ENCODE measurements at places on chromosomes 4 and X. TPM values are rescaled to one million over a fixed set of nuclear protein-coding genes. Genes with fewer than 3 reads are reported as not detected.

- no peak for DNase-seq
- H3K27me3 ChIP-seq, result no peaks in the 10 kb centered on the region
- H3K4me1 ChIP-seq, result no peaks in the 10 kb centered on the region
- H3K4me3 ChIP-seq, result no peak overlapping the region
Observed at GRCh38 chrX:118644378-118644777, 83.0 kb upstream of the IL13RA1 start.

The RTL5 gene
- total RNA-seq, result 25.4 TPM

GRCh38 chrX:39195156-39195555 lies 393.9 kb downstream of the MID1IP1 start:
- no peaks in the 10 kb centered on the region for H3K36me3 ChIP-seq
- no peaks in the 10 kb centered on the region for H3K27me3 ChIP-seq
- DNase-seq, result no peak
- H3K27ac ChIP-seq, result no peak overlapping the region

The SHISA3 gene
- total RNA-seq, result 0.81 TPM

The CFI gene
- total RNA-seq, result 24.5 TPM

- H3K27me3 ChIP-seq, result no peaks in the 10 kb centered on the region
- no peak overlapping the region for H3K27ac ChIP-seq
- no peaks in the 10 kb centered on the region for H3K36me3 ChIP-seq
- peak; percentile 28 for DNase-seq
- no peak overlapping the region for H3K4me3 ChIP-seq
Observed at GRCh38 chrX:111447298-111447697, 35.3 kb upstream of the DCX start.

The MSX1 gene
- total RNA-seq, result 0.99 TPM

The NDST3 gene
- 0.50 TPM for total RNA-seq

GRCh38 chr4:10086506-10087120 lies 30.0 kb downstream of the WDR1 start:
- H3K36me3 ChIP-seq, result no peaks in the 10 kb centered on the region
- H3K27me3 ChIP-seq, result no peaks in the 10 kb centered on the region
- no peak for DNase-seq
- H3K4me1 ChIP-seq, result no peaks in the 10 kb centered on the region
- no peak overlapping the region for H3K4me3 ChIP-seq

The PCDH10 gene
- total RNA-seq, result 3.3 TPM

DNA sequence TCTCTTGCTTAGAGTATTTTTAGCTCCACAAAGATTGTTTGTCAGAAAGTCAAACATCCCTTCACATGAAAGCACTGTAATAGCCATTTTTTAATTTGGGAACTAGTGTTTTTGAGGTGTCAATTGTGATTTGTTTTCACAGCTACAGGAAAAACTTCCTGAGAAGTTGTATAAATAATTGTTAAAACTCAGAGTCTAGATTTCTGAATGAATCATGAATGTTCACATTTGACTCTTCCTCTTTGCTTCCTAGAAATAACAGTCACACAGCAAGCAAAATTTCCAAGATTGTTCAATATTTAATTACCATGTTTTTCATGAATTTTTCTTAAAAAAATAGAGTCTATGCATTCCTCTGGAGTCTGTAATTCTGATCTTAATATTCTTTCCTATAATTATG lies 156.9 kb upstream of the SLC7A11 start:
- H3K27me3 ChIP-seq, result no peaks in the 10 kb centered on the region
- H3K36me3 ChIP-seq, result no peaks in the 10 kb centered on the region
- no peak overlapping the region for H3K27ac ChIP-seq
- H3K4me3 ChIP-seq, result no peak overlapping the region
- peaks cover 8% of the 10 kb centered on the region for H3K4me1 ChIP-seq

- no peak overlapping the region for H3K27ac ChIP-seq
- H3K27me3 ChIP-seq, result no peaks in the 10 kb centered on the region
- no peak overlapping the region for H3K4me3 ChIP-seq
- DNase-seq, result no peak
- H3K36me3 ChIP-seq, result no peaks in the 10 kb centered on the region
- no peaks in the 10 kb centered on the region for H3K4me1 ChIP-seq
Observed at GRCh38 chr4:37169956-37170355, 74.6 kb upstream of the NWD2 start.

DNA sequence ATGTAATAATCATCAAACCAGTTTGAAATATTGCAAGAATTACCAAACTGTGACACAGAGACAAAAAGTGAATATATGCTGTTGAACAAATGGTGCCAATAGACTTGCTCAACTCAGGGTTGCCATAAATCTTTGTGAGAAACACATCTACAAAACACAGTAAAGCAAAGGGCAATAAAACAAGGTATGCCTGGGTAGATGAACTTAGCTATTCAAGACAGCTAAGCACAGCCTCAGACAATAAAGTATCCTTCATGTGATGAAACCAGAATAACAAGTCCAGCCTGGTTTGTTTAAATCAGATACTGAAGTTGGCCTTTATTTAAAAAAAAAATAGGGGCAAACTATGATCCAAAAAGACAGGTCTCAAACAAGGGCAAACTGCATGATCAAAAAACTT lies 19.2 kb downstream of the LAMTOR3 start:
- H3K36me3 ChIP-seq, result no peaks in the 10 kb centered on the region
- no peak overlapping the region for H3K27ac ChIP-seq
- H3K27me3 ChIP-seq, result no peaks in the 10 kb centered on the region

DNA sequence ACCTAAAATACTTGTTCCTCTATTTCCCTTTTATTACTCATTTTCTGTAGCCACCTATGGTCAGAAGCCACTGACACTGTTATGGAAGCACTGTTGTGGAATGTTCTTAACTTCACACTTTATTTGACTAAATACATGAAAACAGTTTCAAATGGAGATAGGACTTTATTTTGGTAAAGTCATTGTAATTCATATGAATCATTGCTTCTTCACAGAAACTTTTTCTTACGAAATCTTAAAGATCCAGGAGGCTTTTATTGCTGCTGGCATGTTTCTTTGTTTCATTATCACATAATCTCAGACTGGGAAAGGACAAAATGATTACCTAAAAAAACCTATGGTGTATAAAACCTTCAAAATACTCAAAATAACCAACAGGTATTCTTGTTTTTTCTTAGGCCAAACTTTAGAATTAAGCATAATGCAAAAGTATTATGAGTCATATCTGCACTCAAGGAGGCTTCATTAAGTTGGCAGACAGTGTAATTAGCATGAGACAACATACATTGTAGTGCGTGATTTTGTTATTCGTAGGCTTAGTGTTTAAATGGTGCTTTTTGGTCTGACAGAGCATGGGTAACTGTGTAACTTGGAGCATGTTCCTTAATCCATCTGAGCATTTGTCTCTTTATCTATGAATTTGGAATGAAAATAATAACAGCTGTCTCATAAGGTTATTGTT lies 58.0 kb downstream of the SH3BGRL start:
- no peaks in the 10 kb centered on the region for H3K36me3 ChIP-seq
- peak overlapping the region; percentile 52 for H3K27ac ChIP-seq
- H3K27me3 ChIP-seq, result no peaks in the 10 kb centered on the region
- no peak overlapping the region for H3K4me3 ChIP-seq
- peaks cover 7% of the 10 kb centered on the region for H3K4me1 ChIP-seq

The SLC2A9 gene
- total RNA-seq, result 7.5 TPM

- H3K4me3 ChIP-seq, result no peak overlapping the region
- H3K36me3 ChIP-seq, result no peaks in the 10 kb centered on the region
- peaks cover 5% of the 10 kb centered on the region for H3K4me1 ChIP-seq
Observed at GRCh38 chr4:124334119-124334518, 378.4 kb downstream of the ANKRD50 start.

The ADRA2C gene
- total RNA-seq, result 16.0 TPM

The FGF2 gene
- total RNA-seq, result 4.9 TPM

DNA sequence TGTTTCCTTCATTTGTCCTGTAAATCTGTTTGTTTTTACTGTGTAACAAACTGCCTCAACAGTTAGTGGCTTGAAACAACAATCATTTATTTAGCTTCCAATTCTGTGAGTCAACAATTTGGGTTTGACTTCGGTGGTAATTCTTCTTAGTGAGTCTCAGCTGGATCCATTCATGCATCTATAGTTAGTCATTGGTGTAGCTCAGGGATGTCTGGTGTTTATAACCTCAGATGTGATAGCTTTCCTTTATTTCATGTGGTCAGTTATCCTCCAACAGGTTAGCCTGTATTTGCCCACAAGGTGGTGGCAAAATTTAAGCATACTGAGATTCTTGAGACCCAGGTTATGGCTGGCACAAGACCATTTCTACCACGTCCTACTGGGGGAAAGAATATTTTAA lies 1267.2 kb downstream of the RAPGEF2 start:
- no peaks in the 10 kb centered on the region for H3K4me1 ChIP-seq
- H3K27ac ChIP-seq, result no peak overlapping the region
- H3K4me3 ChIP-seq, result no peak overlapping the region
- no peaks in the 10 kb centered on the region for H3K36me3 ChIP-seq
- no peaks in the 10 kb centered on the region for H3K27me3 ChIP-seq
- DNase-seq, result no peak

The GPR82 gene
- 0.16 TPM for total RNA-seq

DNA sequence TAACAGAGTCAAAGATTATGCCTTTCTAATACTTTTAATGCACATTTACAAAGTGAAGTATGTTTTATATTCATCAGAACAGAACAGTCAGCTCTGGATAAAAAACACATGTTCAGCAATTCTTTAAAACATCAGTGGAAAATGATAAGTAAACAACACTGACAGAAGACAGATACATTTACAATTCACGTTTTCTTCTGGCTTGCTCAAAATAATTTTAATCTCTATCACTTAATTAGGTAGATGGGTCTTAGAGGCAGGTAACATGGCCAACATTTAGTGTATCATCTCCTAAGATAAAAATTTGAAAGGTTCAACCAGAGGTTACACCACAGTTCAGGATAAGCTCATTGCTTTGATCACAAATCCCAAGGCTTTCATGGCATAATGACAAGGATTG lies 156.8 kb upstream of the MAB21L2 start:
- no peaks in the 10 kb centered on the region for H3K27me3 ChIP-seq
- H3K4me1 ChIP-seq, result no peaks in the 10 kb centered on the region
- no peak overlapping the region for H3K4me3 ChIP-seq
- no peaks in the 10 kb centered on the region for H3K36me3 ChIP-seq
- DNase-seq, result no peak
- H3K27ac ChIP-seq, result no peak overlapping the region

- H3K27ac ChIP-seq, result no peak overlapping the region
- H3K4me1 ChIP-seq, result no peaks in the 10 kb centered on the region
- H3K36me3 ChIP-seq, result no peaks in the 10 kb centered on the region
- no peak for DNase-seq
- H3K27me3 ChIP-seq, result no peaks in the 10 kb centered on the region
- no peak overlapping the region for H3K4me3 ChIP-seq
Observed at GRCh38 chr4:83759611-83760010, 223.7 kb downstream of the GPAT3 start.

The FGD1 gene
- 6.3 TPM for total RNA-seq

DNA sequence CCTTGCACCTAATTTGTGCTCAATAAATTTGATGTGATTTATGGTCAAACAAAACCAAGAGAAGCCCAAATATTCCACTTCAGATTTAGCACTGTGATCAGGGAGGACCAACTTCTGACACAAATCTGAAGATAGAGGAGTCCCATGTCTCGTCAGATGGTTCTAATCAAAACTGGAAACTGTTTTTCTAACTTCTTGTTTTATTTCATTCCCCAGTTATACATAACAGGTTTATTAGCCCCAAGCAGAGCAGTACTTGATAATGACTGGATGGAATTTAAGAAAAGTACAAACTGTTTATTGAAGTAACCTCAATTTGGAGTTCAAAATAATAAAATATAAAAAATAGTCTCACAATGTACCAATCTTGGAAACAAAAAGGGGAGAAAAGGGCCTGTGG lies 310.3 kb downstream of the LDB2 start:
- no peak for DNase-seq
- no peaks in the 10 kb centered on the region for H3K27me3 ChIP-seq
- H3K4me1 ChIP-seq, result no peaks in the 10 kb centered on the region
- H3K27ac ChIP-seq, result no peak overlapping the region

- no peaks in the 10 kb centered on the region for H3K36me3 ChIP-seq
- no peaks in the 10 kb centered on the region for H3K4me1 ChIP-seq
- no peaks in the 10 kb centered on the region for H3K27me3 ChIP-seq
- no peak overlapping the region for H3K4me3 ChIP-seq
Observed at GRCh38 chrX:106696502-106696901, 30.0 kb upstream of the RNF128 start.

DNA sequence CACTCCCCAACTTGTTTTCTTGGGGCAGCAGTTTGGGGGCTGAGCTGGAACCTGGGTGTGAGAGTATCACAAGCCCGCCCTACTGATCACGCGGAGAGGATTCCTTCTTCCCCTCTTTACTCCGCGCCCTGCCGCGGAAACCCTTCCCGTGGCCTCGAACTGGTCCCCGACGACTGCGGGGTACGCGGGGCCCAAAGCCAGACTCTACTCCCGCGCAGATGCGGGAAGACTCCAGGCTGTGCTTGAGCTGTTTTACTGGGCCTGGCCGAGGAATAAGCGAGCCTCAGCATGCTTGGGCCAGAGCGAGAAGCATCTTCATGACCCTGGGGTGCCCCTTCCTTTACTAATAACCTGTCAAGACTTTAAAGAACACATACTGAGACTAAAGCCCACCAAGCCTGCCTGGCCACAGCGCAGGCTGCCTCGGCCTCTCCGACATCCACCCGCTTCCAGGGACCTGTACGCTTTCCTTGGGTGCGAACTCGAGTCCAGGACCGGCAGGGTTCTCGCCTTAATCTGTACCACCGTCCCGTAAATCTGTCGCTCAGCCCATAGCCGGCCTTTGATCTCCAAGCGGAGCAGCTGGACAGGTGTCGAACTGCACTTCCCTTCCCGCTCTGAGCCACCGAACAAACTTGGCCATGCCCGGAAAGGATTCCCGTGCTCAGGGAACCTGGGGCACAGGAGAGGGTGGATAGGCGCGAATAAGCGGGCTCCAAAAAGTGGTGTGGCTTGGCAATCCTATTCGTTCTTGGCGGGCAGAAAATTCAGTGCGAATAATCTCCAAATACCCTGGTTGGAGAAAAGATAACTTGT lies 55.0 kb upstream of the TMEM33 start:
- no peak overlapping the region for H3K27ac ChIP-seq
- H3K36me3 ChIP-seq, result no peaks in the 10 kb centered on the region
- DNase-seq, result no peak
- H3K4me1 ChIP-seq, result peaks cover 8% of the 10 kb centered on the region

DNA sequence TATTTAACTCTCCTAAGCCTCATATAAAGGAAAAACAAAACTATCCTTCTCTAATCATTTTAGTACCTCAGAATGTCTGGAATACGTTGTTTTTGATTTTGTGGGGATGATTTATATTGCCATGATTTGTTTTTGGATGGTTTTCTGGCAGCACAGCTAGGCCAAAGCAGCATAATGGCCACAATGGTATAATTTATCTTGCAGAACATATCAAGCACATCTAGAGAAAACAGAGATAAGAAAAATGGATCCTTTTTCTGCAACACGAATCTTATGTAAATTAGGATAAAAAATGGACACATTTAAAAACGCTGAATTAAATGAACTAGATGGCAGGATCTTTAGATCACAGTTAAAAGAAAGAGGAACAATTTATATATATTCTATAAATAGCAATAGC lies 269.9 kb upstream of the FAT4 start:
- H3K27ac ChIP-seq, result no peak overlapping the region
- H3K27me3 ChIP-seq, result no peaks in the 10 kb centered on the region

The WNK3 gene
- 104 TPM for total RNA-seq

DNA sequence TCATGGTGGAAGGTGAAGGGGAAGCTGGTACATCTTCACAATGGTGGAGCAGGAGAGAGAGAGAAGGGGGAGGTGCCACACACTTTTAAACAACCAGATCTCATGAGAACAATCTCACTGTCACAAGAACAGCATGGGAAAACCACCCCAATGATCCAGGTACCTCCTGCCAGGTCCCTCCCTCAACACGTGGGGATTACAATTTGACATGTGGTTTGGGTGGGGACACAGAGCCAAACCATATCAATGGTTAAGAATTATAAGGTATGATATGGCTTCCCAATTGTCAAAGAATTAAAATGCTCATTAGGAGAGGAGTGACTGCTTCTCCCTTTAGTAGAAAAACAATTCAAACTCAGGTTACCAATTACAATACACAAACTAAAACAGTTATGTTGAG lies 143.3 kb downstream of the PDLIM5 start:
- DNase-seq, result no peak
- H3K27ac ChIP-seq, result no peak overlapping the region
- no peaks in the 10 kb centered on the region for H3K36me3 ChIP-seq
- H3K4me1 ChIP-seq, result no peaks in the 10 kb centered on the region
- H3K4me3 ChIP-seq, result no peak overlapping the region
